ENCODE measurements at places on chromosomes 16 and 17.
A peak's percentile ranks its signal among the peaks of the same experiment; 100 is the strongest.

- no peak for DNase-seq
These were observed 60.1 kb downstream of the BRIP1 start for GRCh38 chr17:61803216-61803615.

GRCh38 chr16:2707368-2708289, 12.4 kb downstream of the PRSS27 start:
- peak; percentile 34 for DNase-seq

GRCh38 chr16:64919929-64920607, 201.8 kb downstream of the CDH11 start:
- no peak for DNase-seq

- no peak for DNase-seq
These were observed 66.5 kb upstream of the IRX3 start for GRCh38 chr16:54353097-54353496.

DNA sequence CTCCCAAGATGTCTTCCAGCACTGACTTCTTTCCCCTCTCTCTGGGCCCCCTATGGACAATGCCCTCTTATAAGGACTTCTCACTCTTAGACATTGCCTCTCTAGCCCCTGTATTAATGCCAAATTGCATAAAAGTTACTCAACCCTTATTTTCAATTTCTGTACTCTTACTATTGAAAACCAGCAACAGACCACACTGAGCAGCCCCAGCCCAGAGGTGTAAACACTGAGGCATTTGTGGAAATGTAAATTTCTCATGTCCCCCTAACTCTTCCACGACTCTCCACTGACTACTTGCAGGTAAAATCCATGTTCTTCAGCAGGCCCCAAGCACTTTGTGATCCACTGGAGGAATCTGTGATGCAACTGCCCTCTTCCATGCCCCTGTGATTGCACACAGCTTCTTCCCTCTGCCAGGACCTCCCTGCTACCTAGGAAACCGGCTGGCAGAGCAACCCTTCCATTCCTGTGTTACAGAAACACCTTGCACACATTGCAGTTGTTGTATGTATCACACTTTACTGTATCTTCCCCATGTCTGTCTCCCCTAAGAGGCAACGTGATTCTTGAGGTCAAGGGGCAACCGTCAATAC, 4.4 kb downstream of the N4BP1 start:
- DNase-seq, result no peak

DNA sequence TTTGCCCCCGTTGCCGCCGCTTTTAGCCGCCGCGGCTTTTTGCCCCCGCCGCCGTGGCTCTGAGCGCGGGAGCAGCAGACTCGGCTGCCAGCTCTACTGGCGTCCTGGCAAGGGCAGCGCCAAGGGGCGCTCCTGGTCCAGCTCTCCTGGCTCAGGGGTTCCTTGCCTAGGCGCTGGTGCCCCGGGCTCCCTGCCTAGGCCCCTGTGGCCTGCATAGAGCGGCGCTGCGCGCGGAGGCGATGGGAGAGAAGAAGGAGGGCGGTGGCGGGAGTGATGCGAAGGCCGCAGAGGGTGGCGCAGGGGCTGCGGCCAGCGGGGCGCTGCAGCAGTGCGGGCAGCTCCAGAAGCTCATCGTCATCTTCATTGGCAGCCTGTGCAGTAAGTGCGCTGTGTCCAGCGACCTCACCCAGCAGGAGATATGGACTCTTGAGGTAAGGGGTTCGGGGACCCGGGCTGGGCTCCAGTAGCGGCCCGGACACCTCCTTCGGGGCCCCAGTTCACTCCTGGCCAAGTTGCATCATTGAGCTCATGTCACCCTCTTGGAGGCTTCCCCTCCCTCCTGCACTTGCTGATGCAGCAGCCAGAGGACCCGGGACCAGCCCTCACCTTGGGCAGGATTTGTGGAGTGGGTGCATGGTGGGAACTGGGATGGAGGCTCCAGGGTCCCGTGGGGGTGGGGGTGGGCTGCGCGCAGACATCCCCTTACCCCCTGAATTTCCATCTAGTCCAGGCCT, 1344.4 kb downstream of the TP53TG3F start:
- no peak for DNase-seq

DNA sequence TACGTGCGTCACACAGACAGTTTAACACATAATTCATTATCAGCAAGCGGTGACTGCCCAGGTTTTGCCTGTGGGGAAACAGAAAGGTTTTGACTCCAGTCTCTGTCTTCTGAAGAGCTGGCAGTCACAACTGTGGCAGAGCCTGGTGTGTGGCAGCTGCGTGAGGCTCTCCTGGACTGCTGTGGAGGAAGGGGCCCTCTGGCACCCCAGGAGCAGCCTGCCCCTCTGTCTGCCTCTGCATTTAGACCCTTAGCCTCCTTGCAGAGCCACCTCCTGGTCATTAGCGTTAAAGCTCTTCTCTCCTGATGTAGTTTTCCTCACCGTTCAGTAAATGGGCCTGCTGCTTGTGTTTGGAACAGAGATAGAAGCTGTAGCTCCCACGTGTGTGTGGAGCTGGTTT, 10.9 kb downstream of the RAB40C start:
- no peak for DNase-seq

- no peak for DNase-seq
These were observed 25.9 kb upstream of the SPNS3 start for GRCh38 chr17:4407851-4408250.

- DNase-seq, result no peak
These were observed 12.5 kb downstream of the CEP295NL start for GRCh38 chr17:78890498-78890897.

GRCh38 chr17:44585315-44585714, 28.0 kb downstream of the FZD2 start:
- DNase-seq, result no peak

DNA sequence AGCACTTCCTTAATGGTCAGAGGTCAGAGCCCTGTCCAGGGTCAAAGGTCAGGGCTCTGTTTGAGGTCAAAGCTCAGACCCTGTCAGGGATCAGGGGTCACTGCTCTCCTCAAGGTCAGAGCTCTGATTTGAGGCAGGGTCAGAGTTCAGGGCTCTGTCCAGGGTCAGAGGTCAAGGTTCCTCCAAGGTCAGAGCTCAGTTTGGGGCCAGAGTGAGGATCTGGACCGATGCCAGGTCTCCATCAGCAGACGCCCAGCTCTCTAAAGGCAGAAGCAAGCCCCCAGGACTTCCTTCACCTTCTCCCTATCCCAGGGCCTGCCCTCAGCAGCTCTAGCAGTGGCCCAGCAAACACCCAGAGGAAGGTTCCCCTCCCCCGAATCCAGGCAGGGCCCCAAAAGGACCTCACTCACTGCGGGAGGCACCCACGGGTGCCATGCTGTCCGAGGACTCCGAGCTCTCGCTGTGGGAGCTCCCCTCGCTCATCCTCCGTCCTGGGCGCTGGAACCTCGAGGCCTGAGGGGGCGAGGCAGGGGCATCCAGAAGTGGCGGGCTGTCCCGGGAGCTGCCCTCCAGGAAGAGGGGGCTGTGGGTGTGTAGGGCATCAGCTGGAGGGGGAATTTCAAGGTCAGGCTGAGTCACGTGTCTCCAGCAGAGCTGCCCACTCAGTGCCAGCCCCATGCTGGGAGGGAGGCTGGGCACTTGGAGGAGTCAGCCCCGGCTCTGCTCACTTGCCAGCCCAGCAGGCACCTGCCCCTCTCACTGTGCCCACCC, 26.7 kb downstream of the PIMREG start:
- no peak for DNase-seq

DNA sequence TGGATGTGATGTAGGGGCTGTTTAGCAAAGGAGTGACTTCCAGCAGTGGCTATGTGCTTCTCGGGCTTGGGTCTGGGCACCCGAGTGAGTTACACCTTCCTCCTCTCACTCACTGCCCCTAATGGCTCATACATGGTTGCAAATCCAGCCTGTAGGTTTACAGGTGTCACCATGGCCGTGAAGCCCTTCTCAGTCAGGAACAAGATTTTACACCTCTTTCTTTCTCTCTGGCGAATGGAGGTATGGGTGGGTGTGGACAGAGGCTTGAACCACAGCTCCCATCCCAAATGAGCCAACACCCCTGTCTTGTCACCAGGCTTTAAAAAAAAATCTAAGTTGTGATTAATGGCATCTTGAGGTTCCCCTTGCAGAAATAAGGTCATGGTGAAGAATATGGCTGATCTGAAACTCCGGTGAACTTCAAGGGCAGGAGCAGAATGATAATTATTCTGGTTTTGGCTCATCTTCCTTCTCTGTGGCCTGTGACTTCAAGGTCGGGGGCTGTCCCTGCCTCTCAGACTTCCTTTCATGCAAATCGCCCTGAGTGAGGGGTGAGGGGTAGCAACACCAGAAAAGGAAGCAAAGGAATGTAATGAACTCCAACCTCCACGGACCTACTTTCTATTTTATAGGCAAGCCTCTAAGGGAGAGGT, 331.2 kb downstream of the MAF start:
- no peak for DNase-seq

DNA sequence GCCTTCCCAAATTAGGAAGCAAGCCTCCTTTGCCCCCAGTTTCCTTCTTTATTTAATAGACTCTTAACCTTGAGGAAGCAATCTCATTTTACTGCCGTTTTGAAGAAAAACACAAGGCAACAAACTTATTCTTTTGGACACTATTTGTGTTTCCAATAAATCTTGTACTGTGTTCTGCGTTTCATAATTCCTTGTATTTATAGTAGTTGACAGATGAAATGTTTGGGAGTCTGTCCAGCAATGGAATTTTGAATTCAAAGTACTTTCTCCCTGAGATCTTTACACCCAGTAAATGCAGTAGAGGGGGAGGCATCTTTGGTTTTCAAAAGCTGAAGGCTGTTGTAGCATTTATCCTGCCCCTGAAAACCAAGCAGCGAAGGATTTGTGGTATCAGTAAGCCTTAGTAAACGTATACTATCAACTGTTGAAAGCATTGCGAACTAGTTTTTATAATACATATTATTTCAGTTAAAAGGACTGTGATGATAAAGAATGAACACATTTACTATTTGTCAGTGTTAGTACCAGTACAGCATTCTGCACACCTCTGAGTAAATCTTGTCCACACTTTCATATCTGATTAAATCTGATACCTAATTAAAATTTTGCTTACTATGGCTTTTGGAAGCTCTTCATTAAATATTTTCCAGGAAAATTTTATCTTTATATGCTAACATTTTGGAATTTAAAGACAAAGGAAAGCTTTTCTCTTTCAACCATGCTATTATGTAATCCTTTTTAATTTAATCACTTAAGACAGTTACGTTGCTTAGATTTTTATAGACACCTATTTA, 83.1 kb downstream of the TNRC6C start:
- no peak for DNase-seq

- DNase-seq, result no peak
These were observed 264.6 kb upstream of the KCNJ16 start for GRCh38 chr17:69810326-69810965.

- DNase-seq, result no peak
These were observed 1.1 kb downstream of the KSR1 start for GRCh38 chr17:27457360-27457715.

DNA sequence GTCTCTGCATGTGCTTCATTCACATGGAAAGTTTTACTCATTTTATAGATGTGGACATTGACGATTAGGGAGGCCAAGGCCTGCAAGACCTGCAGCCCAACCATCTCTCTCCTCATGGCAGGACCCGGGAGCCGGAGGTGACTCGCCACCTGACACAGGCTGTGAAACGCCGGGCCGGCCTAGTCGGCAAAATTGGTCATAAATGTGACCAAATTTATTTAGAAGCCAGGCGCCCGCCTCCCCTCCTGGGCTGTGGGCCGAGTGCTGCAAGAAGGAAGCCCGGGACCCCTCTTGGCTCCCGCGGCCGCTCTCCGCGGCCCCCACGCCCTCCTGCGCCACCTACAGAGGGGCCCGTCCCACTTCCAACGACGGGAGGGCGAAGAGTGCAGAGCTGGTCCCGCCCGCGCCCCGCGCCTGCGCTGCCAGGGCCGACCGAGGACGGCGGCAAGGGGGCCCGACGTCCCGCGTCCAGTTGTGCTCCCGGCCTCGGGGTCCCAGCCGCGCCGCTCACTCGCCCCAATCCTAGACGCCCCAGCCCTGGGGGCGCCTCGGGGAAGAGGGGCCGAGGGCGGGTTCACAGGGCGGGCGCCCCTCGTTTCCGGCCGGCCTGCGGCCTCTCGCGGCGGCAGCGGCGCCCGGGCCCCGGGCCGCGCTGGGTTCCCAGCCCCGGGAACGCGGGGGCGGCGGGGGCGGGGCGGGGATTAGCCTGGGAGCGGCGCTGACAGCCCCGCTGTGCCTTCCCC, 47.5 kb downstream of the WNT3 start:
- no peak for DNase-seq

GRCh38 chr17:409308-409847, 56.8 kb upstream of the RPH3AL start:
- no peak for DNase-seq

- no peak for DNase-seq
These were observed 5.1 kb upstream of the CD300LD start for GRCh38 chr17:74597069-74597790.

DNA sequence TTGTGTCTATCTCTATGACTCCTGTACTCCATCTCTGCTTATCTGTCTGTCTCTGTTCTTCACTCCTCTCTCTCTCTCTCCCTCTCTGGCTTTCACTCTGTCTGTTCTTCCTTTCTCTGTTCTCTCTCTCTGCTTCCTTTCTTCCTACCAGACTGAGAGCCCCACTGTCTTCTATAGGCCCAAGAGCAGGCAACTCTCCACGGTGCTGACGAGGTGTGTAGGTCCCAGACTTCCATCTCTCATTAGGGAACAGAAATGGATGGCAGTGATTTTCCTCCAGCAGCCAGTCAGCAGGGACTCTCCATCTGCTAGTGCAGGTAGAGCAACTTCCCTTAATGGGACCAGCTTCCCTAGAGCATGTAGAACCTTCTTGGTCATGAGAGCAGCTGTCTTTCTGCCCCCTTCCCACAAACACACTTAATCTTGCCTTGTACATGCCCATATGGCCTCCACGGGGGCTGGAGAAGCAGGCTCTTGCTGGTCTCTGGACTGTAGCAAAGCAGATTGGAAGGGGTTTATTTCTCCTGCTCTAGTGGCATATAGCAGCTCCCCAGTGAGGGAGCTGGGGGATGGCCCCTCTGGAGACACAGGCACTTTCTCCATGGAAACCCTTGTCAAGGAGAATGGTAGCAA, 47.8 kb upstream of the NLRP1 start:
- no peak for DNase-seq

DNA sequence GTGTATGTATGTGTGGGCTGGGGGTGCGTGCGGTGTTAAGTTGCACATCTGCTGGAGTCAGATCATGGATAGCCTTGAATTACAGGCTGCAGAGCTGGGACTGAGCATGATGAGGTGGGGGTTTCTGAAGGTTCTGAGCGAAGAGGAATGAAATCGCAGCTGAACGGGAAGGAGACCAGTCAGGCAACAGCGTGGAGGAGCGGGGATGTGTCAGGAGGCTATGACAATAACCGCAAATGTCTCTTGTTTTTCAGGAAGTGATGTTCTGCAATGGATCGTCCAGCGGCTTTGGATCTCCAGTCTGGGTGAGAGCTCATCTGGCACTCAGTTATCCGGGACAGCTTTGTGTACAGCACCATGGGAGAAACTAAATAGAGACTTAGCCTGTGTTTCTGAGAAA, 20.9 kb downstream of the RGS9 start:
- no peak for DNase-seq

GRCh38 chr17:82648742-82649331, 593 bp upstream of the WDR45B start:
- no peak for DNase-seq

All from cerebellar nuclear complex (tissue), 1 donor.